Panc1 (cell line): ENCODE measurements at places on chromosomes 1 and 21. TPM values are rescaled to one million over a fixed set of nuclear protein-coding genes. Genes with fewer than 3 reads are reported as not detected.

Gene TSPAN1
- total RNA-seq = 26.1 TPM

DNA sequence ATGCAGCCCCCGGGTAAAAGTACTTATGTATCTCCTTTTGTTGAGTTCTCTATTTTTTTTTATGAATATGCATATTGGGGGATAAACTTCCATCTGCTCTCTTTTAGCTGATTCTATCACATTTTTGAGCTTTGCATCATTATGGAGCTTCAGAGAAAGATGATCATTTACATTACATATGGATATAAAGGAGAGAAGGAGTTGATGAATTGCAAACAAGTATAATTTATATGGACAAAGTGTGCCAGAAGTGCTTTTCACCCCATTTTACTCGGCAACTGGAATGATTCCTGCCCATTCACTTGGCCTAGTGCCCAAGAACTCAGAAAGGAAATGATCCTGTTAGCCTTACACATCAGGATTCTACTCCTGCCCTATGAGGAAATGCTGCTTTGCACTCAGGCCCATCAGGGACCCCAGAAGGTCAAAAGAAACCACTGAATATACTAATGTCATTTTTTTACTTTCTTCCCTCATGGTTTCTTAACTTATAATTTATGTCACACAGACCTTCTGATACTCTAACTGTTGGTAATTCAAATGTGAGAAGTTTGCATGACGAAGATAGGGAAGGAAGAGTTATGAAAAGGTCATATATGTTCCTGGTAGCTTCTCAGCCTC, 65.6 kb downstream of the SAMSN1 start:
- no peak for DNase-seq

- DNase-seq = no peak
Measured at GRCh38 chr1:184647471-184647870, 107.2 kb downstream of the EDEM3 start.

- DNase-seq = no peak
Measured at GRCh38 chr1:228226956-228227791, 19.3 kb downstream of the OBSCN start.

Gene TDRD10
- not detected for total RNA-seq

Gene PLEKHM2
- 54.6 TPM for total RNA-seq

GRCh38 chr1:236990052-236990445, 14.2 kb downstream of the MT1HL1 start:
- DNase-seq = no peak

DNA sequence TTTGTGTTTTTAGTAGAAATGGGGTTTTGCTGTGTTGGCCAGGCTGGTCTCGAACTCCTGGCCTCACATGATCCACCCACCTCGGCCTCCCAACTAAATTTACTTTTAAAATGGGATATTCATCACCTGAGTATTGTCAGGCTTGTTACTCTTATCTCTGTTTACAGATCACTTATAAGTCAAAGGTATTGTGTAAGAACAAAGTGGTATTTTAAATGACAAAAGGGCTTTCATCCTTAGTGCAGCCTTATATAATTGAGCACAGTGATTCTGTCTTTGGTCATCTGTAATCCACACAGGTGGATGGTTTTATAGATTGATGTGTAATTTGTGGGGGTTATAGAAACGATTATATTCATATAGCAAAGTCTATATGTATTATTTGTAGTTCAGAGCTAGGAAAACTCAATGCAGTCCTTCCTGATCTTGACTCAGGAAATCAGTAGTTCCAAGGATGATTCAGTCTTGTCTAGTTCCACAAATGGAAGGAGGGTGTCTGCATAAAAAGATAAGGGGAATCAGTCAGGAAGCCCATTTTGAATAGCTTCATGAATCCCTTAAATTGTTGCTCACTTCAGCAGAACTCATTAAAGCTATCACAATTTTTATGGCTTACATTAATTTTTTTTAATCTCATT, 34.6 kb downstream of the STXBP3 start:
- DNase-seq = no peak

Gene LINGO4
- not detected for total RNA-seq

GRCh38 chr21:39852726-39853500, 14.3 kb upstream of the PCP4 start:
- no peak for DNase-seq

DNA sequence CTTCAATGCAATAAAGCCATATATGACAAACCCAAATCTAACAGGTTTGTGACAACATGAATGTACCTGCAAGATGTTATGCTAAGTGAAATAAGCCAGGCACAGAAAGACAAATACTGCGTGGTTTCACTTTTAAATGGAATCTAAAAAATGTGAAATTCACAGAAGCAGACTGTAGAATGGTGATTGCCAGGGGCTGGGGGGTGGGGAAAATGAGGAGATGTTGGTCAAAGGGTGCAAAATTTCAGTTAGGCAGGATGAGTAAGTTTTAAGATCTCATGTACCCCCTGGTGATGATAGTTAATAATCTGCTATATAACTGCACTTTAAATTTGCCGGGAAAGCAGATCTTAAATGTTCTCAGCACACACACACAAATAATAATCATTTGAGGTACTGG, 160.5 kb downstream of the PTBP2 start:
- no peak for DNase-seq

Gene RGL1
- 0.92 TPM for total RNA-seq

DNA sequence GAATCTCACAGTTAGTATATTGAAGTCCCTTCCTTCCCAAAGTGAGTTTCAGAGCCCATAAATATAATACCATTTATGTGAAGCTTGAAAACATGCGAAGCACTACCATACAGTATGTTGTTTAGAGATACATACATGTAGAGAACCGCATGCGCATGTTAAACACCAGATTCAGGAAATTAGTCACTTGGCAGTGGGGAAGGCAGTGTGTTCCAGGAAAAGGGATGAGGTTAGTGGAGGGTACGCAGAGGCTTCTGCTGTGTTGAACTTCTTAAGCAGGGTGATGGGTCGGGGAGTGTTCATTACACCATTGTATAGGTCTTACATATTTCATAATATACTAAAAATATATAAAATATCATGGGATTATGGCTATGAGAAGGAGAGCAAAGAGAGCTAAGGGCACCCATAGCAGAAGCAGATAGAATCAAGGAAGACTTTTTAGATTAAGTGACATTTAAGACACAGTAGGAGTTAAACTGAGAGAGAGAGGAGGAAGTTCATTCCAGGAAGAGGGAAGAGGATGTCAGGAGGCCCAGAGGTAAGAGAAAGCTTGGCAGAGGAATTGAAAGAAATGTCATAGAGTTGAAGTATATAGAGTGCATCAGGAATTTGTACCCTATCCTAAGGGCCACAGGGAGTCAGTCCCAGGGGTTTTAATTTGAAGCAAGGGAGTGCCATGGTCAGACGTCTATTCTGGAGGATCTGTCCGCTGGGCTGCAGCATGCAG, 43.5 kb upstream of the SARS1 start:
- DNase-seq = no peak

DNA sequence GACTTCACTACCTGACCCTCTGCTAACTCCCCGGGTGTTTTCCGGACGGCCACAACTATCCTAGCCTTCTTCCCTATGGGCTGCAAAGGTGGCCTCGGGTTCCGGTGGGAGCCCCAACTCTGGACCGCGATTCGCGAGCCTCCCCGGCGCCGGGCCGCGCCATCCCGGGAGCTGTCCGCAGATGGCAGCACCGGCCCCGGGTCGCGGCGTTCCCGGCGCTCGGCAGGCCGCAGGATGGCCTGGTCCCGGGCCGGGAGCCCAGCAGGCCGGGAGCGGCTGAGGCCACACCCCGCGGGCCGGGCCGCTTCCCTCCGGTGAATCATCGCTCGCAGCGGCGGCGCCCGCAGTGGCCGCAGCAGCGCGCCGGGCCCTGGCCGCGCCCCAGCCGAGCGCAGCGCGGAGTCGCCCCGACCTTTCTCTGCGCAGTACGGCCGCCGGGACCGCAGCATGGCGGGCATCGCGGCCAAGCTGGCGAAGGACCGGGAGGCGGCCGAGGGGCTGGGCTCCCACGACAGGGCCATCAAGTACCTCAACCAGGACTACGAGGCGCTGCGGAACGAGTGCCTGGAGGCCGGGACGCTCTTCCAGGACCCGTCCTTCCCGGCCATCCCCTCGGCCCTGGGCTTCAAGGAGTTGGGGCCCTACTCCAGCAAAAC, at the start of gene CAPN2:
Gene CAPN2 (plus strand): TSS at position 346 of the 656 bp plus-strand sequence. CDS start 102 bp downstream, at position 448.
- DNase-seq = no peak

GRCh38 chr1:40107290-40107959, 10.4 kb upstream of the PPT1 start:
- DNase-seq = no peak

DNA sequence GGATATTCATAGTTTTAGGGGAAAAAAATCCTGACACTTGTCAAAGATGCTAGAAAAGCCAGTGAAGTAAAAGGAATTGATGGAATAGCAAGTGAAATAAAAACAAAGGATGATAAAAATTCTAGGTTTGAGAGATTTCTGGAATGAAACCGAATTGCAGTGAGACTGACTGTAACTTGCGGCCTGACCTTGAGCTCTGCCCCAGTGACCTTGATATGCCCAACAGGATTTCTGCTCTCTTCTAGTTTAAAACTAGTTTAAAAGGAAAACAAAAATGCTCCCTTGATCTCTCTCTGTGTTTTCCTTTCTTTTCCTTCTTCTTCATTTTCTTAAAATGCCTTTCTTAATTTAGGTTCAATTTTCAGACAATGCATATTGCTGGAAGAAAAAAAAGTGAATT, 54.9 kb upstream of the IFI44L start:
- DNase-seq = no peak

Gene TSACC
- total RNA-seq = 3.6 TPM

DNA sequence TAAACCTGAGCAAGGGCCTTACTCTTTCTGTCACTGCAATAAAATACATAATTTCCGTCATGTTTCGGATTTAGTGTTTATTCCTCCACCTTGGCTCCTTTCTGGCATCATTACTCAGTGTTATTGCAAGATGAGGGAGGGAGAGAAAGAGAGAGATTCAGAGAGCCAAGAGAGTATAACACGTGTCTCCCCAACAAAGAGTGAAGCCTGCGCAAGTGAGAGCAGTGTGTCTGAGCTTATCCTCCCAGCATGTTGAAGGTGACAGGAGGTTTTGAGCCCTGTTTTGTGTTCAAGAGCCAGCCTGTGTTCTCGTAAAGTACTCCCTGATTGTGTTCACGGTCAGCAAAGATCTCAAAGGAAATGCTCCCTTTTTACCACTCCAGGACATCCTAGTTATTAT, 6.3 kb downstream of the RUNX1 start:
- no peak for DNase-seq

DNA sequence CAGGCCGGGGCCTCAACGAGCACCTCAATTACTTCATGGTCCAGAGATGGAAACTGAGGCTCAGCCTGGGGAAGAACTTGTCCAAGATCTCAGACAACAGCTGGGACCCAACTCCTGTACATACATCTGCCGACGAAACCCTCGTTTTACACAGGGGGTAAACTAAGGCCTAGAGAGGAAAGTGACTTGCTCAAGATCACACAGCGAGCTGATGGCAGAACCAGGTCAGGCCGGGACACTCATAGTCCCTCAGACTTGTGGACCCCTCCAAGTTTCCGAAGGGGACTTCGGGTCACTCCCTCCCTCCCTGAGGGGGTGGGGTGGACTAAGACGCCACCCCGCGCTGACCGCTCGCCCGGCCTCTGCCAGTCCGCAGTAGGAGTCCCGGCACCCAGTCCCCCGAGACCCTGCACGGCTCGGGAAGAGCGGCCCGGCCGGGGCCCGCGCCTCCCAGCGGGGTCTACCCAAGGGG, 430 bp downstream of the WASF2 start:
- DNase-seq = no peak

DNA sequence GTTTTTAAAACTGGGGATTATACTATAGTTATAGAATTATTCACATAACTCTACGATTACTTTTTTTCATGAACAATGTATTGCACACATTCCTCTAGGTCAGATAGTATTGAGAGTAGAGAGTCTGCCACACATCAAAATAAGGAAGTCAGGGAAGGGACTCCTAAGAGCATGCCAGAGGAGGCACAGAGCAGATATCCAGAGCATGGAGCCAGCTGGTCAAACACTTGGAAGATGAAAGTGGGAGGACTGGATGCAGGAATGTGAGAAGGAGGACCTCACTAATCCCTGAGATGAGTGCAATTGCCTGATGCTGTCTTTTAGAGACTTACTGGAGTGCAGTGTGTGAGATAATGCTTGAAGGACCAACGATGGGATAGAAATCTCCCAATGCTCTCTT, 9.6 kb upstream of the RFX5 start:
- no peak for DNase-seq

Gene EVA1C
- total RNA-seq = 2.8 TPM

Gene SPAG17
- 0.36 TPM for total RNA-seq

GRCh38 chr1:34366875-34367624, 190.3 kb downstream of the C1orf94 start:
- no peak for DNase-seq

DNA sequence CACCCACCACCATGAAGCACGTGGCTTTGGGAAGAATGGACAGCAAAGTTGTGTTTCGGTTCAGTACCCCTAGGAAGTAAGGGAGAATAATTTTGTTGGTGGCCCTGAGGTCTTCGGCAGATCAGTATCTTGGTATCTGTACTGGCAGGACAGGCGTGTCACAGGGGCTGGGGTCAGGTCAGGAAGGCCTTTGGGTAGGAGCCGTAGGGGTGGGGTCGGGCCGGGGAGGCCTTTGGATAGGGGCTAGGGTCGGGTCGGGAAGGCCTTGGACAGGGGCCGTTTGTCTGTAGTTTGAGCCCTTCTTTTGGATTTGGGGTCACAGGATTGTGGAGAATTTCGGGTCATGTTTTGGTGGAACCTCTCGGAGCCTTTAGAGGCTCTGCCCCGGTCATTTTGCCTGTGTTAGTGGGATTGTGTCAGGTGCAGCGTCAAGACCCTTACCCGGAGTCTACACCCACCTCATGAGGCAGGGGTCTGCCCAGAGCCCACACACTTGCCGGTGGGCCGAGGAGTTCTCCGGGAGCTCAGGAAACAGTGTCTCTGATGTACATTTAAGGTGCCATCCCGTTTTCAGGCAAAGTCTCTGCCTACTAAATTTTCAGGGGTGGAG, 75.3 kb upstream of the COL6A1 start:
- no peak for DNase-seq
